Stimulated activated CD4-positive, alpha-beta T cell treated with anti-CD3 and anti-CD28 coated beads, Interleukin-1b, Interleukin-23, amount 100 ng/mL, for 1 hour (primary cell): ENCODE measurements at places on chromosomes 1 and 21.

DNA sequence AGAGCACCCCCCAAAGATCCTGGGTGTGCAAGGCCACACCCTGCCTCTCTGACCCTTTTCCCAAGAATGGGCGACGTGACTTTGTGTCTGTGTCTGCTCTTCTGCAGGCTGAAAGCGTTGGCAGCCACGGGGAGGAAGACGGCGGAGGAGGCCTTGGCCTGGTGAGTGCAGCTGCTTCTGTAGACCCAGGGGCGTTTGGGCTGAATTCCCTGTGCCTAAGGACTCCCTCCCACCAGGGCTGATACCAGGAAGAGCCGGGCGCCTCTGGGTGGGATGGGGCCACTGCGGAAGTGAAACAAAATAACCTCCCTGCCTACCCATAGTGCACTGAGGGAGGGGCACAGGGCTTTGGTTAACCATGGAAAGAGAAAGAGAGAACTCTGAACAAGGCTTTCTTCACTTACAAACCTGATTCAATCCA lies 2.5 kb downstream of the UBASH3A start:
- no peak for DNase-seq

DNA sequence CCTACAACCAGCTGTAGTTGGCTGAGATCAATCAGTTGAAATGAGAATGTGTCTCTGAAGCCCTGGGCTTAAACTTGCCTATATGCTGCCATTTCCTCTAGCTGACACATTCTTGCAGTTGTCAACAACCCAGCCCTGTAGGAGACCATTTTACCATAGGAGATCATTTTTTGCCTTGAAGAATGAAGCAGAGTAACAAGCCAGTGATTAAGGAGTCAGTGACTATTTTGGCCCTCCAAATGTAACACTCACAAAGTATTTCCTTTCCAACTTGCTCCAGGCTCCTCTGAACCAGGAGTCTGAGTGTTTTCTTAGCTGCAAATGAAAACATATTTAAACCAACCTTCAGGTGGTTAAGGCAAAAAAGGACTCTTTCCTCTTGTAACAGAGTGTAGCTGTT lies 183.5 kb downstream of the ZZZ3 start:
- DNase-seq, result no peak

GRCh38 chr1:20850021-20850420 lies 62.9 kb upstream of the HP1BP3 start:
- no peak for DNase-seq

GRCh38 chr21:31801551-31802219 lies 69.8 kb upstream of the SCAF4 start:
- no peak for DNase-seq

DNA sequence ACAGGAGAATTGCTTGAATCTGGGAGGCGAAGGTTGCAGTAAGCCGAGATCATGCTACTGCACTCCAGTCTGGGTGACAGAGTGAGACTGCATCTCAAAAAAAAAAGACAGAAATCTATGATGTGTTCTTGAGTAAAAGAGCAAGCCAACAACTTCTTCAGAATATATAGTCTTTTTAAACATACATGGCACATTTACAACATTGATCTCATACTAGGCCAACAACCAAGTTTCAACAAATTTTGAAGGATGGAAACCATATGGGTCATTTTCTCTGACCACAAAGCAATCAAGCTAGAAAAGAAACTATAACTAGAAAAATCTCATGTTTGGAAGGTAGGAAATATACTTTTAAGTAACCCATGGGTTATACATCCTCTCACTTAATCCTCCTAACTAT lies 38.3 kb downstream of the PAFAH2 start:
- no peak for DNase-seq

GRCh38 chr1:115112496-115113375 lies 23.4 kb upstream of the TSPAN2 start:
- peak; percentile 11 for DNase-seq
